ENCODE measurements at places on chromosomes 12 and 14.

DNA sequence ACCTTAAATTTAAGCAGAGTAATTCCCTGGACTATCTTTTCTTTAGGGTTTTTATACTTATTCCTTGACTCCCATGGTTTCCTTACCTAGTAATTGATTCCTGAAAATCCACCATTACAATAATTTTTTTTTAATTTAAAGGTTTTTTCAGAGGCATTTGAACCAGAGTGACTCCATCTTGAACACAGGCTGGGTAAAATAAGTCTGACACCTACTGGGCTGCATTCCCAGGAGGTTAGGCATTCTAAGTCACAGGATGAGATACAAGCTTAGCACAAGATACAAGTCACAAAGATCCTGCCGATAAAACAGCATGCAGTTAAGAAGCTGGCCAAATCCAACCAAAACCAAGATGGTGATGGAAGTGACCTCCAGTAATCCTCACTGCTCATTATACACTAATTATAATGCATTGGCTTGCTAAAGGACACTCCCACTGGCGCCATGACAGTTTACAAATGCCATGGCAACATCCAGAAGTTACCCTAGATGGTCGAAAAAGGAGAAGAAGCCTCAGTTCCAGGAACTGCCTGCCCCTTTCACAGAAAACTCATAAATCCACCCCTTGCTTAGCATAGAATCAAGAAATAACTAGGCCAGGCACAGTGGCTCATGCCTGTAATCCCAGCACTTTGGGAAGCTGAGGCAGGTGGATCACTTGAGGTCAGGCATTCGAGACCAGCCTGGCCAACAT, 53.6 kb downstream of the SLC25A21 start:
- DNase-seq = no peak

DNA sequence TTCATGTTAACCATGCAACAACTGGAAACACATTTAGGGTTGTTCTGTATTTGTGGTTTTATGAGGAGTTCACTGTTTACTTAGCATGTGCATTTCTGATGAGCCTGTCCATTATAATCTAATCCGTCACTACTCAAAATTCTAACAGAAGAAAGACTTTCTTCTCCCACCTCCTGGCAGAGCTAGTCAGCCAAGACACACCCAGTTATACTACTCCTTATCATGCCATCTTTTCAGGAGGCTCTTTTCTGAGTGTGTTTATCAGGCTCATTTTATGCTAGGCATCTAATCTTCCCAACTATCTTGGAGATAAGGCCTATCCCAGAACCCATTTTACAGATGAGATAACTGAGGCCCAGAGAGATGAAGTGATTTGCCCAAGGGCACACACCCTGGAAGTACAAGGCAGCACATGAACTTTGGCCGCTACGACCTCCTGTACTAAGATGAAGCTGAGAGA, 10.4 kb upstream of the MED13L start:
- no peak for DNase-seq

GRCh38 chr14:72616294-72616693, 277.6 kb downstream of the DPF3 start:
- DNase-seq = no peak

- DNase-seq = peak; percentile 27
Measured at GRCh38 chr12:4272424-4273272, 914 bp upstream of the CCND2 start.

DNA sequence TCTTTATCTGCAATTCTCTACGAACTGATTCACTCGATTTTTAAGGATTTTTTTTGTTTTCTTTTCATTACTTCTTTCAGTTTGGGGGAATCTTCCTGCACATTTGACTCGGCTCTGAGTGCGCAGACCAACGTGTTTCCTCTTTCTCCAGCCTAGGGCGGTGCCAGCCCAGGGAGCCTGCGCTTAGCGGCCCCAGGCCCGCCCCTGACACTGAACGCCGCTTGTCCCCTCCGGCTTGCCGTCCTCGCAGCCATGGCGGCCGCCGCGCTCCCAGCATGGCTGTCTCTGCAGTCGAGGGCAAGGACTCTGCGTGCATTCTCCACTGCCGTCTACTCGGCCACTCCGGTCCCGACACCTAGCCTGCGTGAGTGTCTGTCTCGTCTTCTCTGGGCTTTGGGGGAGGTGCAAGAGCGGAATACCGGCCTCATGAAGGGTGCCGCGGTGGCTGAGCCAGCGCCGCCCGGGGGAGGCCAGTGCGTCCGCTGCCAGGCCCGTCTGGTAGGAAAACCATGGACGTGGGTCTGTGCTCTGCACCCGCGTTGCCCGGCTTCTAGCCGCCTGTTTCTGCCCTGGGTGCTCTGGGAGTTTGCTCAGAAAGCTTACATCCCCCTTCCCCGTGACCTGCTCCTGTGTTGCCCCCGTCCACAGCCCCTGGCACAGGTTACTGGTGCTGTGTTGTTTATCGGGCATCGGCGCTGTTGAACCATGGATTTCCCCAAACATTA, at the start of gene MRPS35:
MRPS35 (plus strand) TSS at position 241 of the 725 bp plus-strand sequence; CDS start at position 253, 12 bp downstream.
- DNase-seq = peak; percentile 90

DNA sequence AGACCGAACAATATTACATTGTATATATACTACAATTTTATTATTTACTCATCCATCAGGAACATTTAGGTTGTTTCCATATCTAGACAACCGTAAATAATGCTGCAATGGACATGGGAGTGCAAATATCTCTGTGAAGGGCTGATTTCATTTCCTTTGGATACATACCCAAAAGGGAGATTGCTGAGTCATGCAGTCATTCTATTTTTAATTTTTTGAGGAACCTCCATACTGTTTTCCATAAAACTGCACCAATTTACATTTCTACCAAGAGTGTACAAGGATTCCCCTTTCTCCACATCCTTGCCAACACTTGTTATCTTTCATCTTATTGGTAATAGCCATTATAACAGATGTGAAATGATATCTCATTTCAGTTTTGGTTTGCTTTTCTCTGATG, 84.7 kb downstream of the SLC41A2 start:
- DNase-seq = no peak

- no peak for DNase-seq
Measured at GRCh38 chr12:120397824-120398540, 29.0 kb upstream of the MSI1 start.

- no peak for DNase-seq
Measured at GRCh38 chr12:503111-503761, 43.5 kb downstream of the B4GALNT3 start.

- no peak for DNase-seq
Measured at GRCh38 chr14:89444516-89445125, 27.6 kb upstream of the FOXN3 start.

GRCh38 chr12:51921017-51921725, 13.9 kb downstream of the ACVRL1 start:
- no peak for DNase-seq

DNA sequence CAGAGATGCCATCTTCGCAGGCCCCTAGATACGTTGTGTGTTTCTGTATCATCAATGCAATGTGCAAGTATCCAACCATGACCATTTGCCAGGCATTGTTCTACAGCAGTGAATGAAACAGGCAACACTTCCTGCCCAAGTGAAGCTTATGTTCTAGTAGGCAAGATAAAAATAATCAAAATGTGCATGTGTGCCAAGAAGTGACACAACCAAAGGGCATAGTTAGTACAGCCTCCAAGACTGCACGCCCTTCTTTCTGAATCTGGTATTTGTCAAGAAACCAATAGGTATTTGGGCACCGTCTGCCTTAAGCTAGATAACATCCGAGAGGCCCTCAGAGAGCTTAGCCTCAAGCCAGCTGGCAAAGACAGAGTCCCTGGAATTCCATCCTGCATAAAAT, 152.0 kb downstream of the TMEM132C start:
- no peak for DNase-seq

DNA sequence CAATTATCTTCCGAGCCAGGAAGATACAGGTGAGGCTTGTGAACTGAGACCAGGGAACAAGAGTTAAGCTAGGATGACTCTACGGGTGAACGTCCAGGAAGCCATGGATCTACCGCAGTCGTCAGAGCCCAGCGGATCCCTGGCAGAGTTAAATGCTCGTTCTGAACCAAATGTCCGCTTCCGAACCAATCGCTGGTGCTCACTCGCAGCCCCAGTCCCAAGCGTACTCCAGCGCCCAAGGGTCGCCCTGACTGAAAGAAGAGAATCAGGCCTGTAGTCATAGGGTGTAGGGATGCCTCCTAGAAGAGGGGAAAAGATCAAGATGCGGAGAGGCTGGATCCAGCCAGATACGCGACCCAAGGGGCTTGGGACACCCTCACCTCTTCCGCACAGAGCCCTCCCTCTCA, 283 bp downstream of the VIPAS39 start:
- no peak for DNase-seq

DNA sequence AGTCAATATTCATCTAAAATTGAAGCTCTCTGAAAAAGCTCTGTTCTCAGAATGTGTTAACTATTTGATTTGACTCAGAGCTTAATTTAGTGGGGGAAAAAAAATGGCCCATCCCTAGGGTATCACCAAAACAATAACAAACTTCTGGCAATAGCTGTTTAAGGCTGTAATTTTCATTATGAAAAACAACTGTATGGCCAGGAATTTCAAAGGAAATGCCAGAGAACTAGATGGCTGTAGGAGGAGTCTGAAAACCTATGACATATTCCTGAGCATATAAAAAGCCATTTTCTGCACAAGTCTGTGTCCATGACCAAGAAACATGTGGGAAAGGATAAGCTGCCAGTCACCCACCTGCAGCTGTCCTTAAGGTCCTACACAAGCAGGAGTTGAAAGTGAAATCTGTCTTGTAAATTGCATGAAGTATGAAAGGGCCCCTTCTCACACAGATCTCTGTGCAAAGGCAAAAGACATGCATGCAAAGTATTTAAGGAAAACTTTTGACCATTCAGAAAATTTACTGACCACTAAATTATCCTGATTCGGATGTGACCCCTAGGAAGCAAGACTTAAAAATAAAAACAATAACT, 299.1 kb downstream of the BTG1 start:
- DNase-seq = no peak

DNA sequence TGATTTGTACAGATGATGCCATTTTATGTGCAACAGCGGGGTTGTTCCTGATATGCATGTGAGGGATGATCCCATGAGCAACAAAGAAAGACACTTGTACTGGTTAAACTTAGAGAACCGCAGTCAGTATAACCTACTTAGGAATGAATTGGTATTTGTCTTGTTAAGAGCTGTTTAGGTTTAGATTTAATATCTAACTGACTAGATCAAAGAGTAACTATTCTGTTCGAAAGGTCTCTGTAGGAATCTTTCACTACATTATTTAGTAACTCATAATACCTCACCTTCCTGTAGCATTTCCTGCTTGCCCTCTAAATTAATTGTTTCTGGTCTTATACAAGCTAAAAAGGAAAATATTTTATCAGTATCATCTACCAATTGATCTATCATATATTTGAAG, 350.4 kb downstream of the TRHDE start:
- DNase-seq = no peak

DNA sequence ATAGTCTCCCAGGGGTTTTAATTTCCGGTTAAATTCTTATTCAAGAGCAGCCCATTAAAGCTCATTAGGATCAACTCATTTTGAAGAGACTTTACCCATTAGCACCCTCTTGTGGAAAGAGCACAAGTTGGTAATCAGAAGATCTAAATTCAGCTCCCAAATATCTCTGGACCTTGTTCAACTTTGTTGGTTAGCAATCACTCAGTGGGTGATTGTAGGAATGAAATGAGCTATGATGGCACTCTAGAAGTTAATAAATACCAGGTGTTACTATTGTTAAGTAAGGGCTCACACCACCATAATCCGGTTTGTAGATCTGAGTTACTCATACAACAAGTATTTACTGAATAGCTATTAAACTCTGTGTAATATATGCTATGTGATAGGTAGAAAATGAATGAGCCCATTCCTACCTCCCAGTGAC, 42.9 kb downstream of the TRIP11 start:
- DNase-seq = peak; percentile 41

DNA sequence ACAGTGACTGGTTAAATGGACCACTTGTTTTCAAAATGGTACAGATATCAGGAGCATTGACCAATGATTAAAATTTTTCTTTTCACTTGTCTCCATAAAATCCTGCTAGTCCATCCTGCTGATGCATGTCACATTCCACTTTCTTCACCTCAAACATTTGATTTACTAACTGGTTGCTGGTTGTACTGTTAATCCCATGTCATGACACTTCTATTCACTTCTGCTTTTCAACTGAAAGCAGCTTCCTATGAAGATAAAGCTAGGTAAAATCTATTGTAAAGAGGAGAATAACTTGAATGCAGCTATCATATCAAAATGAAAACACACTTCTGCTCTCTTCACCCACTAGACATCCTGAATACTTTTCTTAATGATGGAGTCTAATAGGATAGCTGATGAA, 149.6 kb upstream of the OTX2 start:
- DNase-seq = no peak

- DNase-seq = no peak
Measured at GRCh38 chr14:52063052-52063462, 5.8 kb downstream of the NID2 start.

DNA sequence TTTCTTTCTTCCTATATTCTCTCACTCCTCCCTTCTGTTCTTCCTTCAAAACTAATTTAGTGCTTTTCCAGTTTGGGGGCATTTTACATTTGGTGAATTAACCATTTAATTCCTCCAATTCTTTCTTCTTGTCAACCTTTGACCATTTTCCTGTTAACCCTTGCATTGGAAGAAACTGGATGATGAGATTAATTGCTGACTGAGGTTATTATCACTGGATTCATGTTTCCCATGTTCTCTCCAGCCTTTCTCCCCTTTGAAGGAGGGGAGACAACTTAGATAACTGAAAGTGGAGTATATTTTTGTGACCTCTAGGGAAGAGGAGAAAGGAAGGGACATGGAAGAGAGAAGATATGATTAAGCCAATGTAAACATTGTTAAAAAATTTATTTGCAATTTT, 70.5 kb downstream of the SLCO1A2 start:
- DNase-seq = no peak

GRCh38 chr12:113302886-113303640, 31.8 kb downstream of the SLC8B1 start:
- DNase-seq = no peak

GRCh38 chr12:118982302-118982701, 961 bp downstream of the SRRM4 start:
- no peak for DNase-seq

GRCh38 chr12:6215120-6215807, 15.1 kb downstream of the CD9 start:
- DNase-seq = no peak

DNA sequence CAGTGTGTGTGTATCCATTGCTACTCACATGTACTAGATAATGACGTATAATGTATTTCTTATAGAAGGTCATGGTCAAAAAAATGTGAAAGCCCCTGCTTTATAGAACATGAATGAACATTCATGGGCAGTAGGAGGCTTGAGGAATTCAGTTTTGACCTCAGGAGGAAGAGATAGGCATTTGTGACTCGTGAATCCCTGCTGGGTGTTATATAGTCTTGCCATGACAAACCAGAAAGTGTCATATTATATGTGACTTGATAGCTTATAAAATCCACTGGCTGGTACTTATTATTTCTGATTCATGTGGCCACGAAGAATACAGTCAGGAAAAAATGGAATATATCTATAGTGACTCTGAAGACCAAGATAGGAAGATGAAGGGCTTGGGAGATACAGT, 287.6 kb downstream of the CEP128 start:
- no peak for DNase-seq

GRCh38 chr12:116666305-116666673, 71.6 kb downstream of the SPRING1 start:
- no peak for DNase-seq

GRCh38 chr12:34257093-34257492, 234.8 kb downstream of the ALG10 start:
- DNase-seq = no peak

GRCh38 chr14:90621201-90621600, 195.0 kb downstream of the TTC7B start:
- DNase-seq = no peak

GRCh38 chr12:76402259-76402658, 54.0 kb upstream of the BBS10 start:
- no peak for DNase-seq

- DNase-seq = peak; percentile 55
Measured at GRCh38 chr14:105069871-105070759, 4.9 kb upstream of the GPR132 start.

All from AG08396 (cell line).